ENCODE measurements at places on chromosomes 11 and 22. TPM values are rescaled to one million over a fixed set of nuclear protein-coding genes. Genes with fewer than 3 reads are reported as not detected.

- no peak overlapping the region for H3K27ac ChIP-seq
- H3K4me1 ChIP-seq: no peaks in the 10 kb centered on the region
- DNase-seq: no peak
- H3K27me3 ChIP-seq: no peaks in the 10 kb centered on the region
Measured at GRCh38 chr11:26149585-26149984, 182.3 kb upstream of the ANO3 start.

DNA sequence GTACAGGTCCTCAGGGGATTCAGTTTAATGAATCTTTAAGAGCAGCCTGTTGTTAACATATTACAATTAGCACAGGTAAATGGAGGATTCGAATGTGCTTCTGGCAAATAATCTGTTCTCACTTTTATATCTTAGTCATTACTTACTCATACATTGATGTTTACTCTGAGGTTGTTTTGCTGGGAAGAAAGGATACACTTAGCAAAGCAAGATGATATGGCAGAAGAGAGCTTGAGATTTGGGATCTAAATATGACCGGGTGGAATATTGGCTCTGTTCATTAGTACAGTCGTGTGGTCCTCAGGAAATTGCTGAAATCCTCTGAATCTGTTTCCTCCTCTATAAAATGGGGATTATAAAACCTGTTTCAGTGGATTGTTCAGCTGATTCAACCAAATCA, 59.7 kb downstream of the SPON1 start:
- no peaks in the 10 kb centered on the region for H3K4me1 ChIP-seq
- H3K27ac ChIP-seq: no peak overlapping the region
- no peak overlapping the region for H3K4me3 ChIP-seq
- H3K36me3 ChIP-seq: no peaks in the 10 kb centered on the region

GRCh38 chr11:125078516-125079140, 15.5 kb downstream of the SLC37A2 start:
- no peak overlapping the region for H3K27ac ChIP-seq
- H3K4me1 ChIP-seq: no peaks in the 10 kb centered on the region
- no peak for DNase-seq
- H3K36me3 ChIP-seq: no peaks in the 10 kb centered on the region
- no peaks in the 10 kb centered on the region for H3K27me3 ChIP-seq

DNA sequence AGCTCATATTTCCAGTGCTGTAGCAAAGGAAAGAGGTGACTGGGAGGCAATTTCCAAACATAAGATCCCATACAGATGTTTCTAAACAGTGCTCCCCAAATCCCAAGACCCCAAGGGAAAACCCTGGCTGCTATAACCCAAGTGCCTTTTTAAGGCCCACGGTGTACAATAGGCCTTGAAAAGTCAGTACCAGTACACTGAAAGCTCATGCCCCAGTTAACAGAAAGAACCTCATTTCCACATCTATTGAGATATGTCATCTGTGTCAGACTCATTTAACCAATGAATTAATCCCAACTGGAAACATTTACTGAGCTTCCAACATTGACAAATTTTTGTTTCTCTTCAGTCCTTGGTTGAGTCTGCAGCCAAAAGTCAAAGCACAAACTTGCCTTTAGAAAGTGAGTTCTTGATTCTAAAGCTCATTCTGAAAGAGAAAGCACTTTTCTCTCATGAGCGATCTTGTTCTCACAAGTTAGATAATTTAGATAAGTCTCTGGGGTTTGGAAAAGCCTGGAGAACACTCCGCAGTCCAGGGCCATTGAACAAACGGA, 239.8 kb upstream of the ARHGAP20 start:
- no peaks in the 10 kb centered on the region for H3K36me3 ChIP-seq
- no peaks in the 10 kb centered on the region for H3K27me3 ChIP-seq

The RAPSN gene
- 1.7 TPM for total RNA-seq
